Stimulated activated CD8-positive, alpha-beta memory T cell treated with anti-CD3 and anti-CD28 coated beads, Interleukin-15, amount 100 ng/mL, for 4 hours (primary cell): ENCODE measurements at places on chromosomes 16 and 17.

DNA sequence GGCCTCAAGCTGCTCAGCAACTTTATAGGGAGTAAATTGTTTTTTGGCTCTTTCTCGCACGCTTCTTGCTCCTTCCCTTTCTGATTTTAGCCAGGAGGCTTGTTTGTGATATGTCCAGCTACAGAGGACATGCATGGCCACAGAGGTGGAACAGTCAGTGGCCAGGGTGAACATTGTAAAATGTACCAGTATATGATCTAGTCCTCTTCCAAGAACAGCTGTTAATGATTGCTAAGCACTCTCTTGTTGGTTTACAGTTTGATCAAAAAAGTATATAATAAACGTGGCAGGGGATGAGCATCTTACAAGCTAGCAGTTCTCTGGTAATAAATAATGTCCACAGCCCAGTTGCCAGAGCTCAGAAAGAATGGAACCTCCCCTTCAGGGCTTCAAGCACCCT is 461.7 kb upstream of the DYNLRB2 start:
- no peak for DNase-seq

DNA sequence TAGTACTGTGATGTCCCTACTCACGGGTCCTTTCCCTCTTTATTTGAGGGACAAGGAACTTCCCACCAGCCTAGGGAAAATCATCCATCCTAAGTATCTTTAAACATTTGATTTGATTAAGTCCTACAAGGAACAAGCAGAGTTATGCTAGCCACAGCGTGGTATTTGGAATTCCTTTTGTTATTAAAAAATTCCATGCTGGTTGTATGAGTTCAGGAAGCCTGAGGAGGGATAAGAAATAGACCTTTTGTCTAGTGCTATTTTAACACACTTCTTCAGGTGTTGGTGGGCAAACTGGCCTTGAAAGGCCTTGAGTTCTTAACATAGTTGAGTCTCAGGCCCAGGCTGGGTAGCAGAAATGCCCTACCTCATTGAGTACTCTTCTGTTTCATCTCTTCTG is 105.4 kb upstream of the TBX2 start:
- no peak for DNase-seq

GRCh38 chr17:80774643-80775281 is 216.9 kb upstream of the CHMP6 start:
- DNase-seq = no peak

DNA sequence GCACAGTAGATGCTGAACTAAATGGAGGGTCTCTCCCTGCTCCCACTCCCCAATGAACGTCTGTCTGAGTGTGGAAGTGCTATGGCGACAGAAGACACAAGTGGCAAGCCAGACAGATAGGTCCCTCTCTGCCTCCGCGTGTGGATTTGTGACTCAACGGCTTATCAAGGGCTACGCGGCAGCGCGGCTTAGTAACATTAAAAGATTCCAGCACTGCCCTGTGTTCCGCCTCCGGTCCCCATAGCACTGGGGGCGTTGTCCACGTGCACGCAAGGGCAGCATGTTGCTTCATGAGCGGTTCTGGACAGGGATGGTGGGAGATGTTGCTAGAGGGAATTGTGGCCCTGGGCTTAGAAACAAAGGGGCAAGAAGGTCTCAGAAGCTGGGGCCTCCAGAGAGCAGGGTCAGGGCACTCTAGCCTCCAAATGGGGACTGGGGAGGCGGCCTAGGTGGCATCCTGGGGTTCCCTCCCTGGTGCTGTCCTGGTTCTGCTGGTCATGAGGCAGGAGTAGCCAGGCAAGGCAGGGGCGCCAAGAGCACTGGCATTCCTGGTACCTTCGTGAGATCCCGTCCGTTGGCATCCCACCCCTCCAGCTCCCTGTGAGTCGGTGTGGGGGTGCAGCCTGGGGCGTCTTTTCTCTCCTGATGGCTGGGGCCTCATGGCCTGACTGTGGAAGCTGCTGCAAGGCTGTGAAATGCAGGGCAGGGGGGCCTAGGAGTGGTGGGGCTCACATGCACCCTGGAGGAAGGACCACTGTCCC is 9.1 kb downstream of the CRHR1 start:
- DNase-seq = no peak

DNA sequence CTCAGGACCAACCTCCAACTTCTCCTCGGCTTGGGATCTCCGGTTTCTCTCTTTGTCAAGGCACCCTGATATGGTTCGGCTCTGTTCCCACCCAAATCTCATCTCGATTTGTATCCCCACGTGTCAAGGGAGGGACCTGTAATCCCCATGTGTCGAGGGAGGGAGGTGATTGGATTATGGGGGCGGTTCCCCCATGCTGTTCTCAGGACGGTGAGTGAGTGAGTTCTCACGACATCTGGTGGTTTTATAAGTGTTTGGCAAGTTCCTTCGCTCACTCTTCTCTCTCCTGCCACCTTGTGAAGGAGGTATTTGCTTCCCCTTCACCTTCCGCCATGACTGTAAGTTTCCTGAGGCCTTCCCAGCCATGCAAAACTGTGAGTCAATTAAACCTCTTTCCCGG is 117.9 kb downstream of the SEC14L1 start:
- no peak for DNase-seq
